Stimulated activated CD4-positive, alpha-beta T cell treated with anti-CD3 and anti-CD28 coated beads, TNF-alpha, amount 100 ng/mL, for 1 hour (primary cell): ENCODE measurements at places on chromosomes 7 and 10.

DNA sequence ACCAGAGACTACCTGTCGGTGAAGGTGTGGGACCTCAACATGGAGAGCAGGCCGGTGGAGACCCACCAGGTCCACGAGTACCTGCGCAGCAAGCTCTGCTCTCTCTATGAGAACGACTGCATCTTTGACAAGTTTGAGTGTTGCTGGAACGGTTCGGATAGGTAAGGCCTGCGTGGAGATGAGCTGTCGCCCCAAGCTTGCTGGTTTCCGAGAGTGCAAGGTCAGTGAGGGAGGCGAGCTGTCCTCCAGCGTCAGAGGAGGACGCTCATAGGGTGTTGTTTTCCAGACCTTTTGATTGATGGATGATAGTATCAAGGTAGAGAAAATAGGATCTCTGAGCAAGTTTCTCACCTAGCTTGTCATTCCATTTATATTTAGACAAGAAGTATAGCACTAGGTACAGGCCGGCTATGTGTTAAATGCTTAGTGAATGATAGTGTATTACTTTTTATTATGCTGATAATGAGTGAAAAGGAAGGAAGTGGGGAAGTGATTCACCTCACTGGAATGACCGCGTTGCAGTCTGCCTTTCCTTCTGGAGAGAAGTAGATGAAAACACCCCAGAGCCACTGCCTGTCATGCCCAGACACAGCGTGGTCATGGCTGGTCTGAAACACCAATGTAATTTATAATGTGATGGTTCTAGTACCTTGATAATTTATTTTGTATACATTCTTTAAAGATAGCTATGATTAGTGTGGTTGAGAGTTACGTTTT is 33.9 kb downstream of the BNIP3 start:
- no peak for DNase-seq

DNA sequence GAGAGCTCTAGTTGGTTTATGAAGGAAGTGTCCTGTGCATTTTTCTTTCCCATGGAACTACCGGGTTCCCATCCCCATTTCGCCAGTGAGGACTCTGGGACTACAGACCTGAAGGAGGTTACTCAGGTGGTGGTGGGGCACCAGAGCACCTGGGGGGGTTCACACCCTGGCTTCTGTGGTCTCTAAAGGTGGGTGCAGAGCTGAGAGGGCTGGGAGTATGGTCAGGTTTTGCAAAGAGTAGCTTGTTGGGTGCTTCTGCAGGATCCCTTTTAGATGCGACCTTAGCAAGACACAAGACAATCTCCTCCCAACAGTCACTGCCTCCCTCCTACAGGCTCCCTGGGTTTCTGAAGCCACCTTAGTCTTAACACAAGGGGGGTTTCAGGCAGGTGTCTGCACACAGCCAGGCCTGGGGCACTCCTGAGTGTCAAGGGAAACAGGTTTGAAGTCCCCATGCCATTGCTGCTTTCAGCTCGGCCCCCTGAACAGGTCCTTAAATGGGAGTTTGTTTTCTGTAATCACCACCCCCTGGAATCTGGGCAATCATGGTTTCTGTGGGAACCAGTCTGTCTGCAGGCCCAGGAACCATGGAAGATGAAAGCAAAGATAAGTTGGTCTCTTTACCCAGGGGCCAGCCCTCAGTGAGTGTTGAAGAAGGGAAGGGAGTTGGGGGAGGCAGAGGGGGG is 9.9 kb upstream of the CXCL12 start:
- DNase-seq = no peak

GRCh38 chr10:7505196-7505595 is 94.4 kb upstream of the SFMBT2 start:
- no peak for DNase-seq

DNA sequence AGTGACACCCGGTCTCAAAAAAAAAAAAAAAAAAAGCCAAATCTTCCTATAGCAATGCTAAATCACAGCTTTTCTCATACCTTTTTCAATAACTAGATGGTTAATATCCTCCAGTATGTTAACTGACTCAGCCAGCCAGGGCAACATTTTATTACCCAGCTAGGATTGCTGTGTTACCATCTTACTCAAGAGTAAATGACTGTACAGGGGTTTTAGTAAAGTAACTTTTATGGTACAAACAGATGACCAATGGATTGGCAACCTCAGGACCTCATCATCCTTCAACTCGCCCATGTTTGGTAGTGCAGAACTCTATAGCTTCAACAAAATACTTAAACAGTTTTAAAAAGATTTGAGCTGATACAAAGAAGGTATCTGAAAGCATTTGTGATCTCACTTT is 59.5 kb downstream of the HBP1 start:
- no peak for DNase-seq

GRCh38 chr7:98760201-98760651 is 109.6 kb downstream of the TMEM130 start:
- DNase-seq = no peak

DNA sequence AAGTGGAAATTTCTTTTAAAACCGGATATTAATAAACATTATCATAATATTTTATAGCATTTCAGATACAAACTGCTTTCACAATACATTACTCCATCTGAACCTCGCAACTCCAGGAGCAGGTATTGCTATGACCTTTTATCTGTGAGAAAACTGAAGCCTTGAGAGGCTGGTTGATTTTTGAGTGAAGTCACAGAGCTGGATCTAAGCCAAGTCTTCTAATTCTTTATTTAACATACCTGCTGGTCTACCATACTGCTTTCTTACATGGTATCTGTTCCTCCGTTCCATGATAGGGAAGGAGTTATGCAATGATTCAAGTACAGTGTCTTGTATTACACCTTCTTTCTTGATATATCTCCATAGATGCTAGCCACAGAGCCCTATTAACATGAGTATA is 37.4 kb upstream of the ITGB8 start:
- no peak for DNase-seq

- no peak for DNase-seq
Observed at GRCh38 chr7:129970816-129971215, 18.1 kb upstream of the UBE2H start.

DNA sequence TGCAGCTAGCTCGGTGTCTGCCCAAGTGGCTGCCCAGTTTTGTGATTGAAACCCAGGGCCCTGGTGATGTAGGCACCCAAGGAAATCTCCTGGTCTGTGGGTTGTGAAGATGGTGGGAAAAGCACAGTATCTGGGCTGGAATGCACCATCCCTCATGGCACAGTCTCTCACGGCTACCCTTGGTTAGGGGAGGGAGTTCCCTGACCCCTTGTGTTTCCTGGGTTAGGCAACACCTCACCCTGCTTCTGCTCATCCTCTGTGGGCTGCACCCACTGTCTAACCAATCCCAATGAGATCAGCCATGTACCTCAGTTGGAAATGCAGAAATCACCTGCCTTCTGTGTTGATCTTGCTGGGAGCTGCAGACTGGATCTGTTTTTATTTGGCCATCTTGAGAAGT is 27.6 kb downstream of the GIMAP4 start:
- no peak for DNase-seq

- DNase-seq = no peak
Observed at GRCh38 chr10:16847644-16848043, 30.4 kb upstream of the RSU1 start.

- no peak for DNase-seq
Observed at GRCh38 chr10:5163487-5163886, 21.5 kb downstream of the AKR1C8 start.

- no peak for DNase-seq
Observed at GRCh38 chr7:24871770-24872169, 108.2 kb downstream of the OSBPL3 start.

DNA sequence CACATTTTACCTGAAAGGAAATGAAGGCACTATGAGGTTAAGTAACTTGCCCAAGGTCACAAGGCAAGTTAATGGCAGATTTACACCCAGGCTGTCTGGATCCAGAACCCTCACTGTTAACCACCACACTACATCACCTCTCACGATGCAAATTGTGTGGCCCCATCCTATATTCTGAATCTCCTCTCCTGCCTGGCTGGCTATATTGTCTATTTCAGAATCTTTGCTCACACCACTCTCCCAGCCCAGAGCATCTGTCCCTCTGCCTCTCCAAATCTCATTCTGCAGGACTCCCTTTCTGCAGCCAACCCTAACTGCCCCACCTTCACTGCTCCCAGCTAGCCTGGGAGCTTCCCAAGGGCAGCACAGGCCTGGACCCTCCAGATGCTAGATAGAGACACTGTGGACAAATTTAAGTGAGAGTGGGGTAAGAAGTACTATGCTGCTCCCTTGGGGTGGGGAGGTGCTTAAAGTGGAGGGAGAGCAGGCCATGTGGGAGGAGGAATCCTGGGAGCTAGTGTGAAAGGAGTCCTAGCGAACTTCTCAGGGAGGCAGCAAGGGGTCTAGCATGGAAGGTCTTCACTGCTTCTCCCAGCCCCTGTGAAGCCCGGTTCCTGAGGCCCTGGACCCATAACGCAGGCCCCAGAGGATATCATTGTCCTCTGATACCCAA is 786 bp downstream of the CUEDC2 start:
- no peak for DNase-seq

GRCh38 chr10:100341953-100342626 is 4.9 kb upstream of the SCD start:
- DNase-seq = no peak
